ENCODE measurements at places on chromosomes 3 and 15.

- no peak for DNase-seq
Measured at GRCh38 chr3:126900859-126901540, 81.9 kb upstream of the PLXNA1 start.

- DNase-seq = peak; percentile 68
Measured at GRCh38 chr15:100863796-100864267, 15.8 kb upstream of the ALDH1A3 start.

GRCh38 chr3:69948246-69948862, 51.2 kb upstream of the SAMMSON start:
- peak; percentile 21 for DNase-seq

- DNase-seq = no peak
Measured at GRCh38 chr3:139454346-139454745, 22.0 kb downstream of the RBP2 start.

- peak; percentile 62 for DNase-seq
Measured at GRCh38 chr3:128619146-128619890, 31.3 kb downstream of the RPN1 start.

DNA sequence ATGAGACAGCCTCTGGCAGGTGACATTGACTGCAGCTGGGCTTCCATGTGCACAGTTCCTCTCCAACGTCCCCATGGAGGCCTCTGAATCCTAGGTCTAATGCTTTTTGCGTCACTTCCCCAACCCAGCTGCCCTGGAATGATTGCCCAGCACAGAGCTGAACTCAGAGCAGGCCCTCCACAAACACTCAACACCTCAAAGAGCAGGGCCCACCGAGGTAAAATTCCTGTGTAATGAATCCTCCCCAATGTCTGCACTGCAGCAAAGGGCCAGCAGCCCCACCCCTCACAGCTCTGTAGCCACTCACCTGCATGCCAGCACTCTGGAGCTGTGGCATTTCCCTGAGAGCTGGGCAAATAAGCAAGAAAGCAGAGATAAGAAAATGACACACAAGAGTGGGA, 42.6 kb upstream of the DUSP7 start:
- peak; percentile 38 for DNase-seq

DNA sequence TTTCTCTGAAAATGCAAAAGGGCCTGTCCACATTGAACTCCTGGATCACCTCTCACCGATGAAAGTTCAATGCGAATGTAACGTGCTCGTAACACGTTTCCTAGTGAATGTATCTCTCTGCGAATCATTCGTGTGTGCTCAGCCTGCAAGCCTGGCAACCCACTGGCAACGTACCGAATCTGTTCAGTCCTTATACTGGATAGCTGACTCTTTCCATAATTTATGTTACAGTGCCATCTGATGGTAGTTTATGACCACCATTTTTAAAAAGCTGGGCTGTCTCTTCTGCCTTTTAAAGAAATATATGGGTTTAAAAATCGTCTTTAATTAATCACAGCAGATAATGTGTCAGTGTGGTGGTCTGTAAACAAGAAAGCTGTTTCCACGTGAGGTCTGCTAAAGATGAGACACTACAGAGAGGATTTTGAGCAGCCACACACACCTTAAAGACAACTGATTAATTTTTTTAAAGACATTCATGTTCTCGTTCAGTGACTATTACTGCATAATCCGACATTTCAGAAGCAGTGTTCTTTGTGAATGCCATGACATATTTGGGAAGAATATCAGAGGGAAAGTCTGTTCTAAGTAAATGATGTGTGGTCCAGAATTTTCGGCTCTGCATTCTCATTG, 69.4 kb upstream of the FOXP1 start:
- peak; percentile 58 for DNase-seq

GRCh38 chr15:100588638-100589242, 13.2 kb downstream of the LINS1 start:
- no peak for DNase-seq

GRCh38 chr3:161770484-161771386, 274.1 kb downstream of the OTOL1 start:
- DNase-seq = peak; percentile 87

DNA sequence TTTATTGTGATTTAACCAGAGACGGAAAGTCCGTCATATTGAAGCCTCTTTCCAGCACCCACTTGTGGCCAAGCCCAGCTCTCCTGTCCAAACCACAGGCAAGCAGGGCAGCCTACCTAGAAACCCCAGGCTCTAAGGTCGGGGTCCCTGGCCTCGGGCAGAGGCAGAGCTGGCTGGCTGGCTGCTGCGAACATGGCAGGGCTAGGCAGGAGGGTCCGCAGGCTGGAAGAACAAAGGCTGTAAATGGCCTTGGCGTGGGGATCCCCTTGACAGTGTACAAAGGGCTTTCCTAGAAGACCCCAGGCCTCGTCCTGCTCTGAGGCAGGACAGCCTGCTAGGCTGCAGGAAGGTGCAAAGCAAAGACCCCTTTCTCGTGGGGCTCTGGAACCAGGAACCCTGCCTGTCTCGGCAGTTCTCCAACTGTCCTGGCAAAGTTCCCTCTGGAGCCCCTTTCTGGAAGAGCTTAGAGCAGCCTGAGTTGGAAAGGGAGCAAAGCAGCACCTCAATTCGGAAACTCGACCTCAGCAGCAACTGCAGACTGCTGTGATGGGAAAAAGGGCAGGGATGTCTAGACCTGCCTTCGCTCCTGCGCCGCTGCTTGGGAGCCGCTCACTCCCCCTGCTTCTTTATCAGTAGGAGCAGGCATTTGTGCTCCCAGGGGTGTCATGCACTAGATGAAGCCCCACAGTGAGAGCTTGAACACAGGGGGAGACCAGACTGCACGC, 8.5 kb downstream of the CALML4 start:
- no peak for DNase-seq

DNA sequence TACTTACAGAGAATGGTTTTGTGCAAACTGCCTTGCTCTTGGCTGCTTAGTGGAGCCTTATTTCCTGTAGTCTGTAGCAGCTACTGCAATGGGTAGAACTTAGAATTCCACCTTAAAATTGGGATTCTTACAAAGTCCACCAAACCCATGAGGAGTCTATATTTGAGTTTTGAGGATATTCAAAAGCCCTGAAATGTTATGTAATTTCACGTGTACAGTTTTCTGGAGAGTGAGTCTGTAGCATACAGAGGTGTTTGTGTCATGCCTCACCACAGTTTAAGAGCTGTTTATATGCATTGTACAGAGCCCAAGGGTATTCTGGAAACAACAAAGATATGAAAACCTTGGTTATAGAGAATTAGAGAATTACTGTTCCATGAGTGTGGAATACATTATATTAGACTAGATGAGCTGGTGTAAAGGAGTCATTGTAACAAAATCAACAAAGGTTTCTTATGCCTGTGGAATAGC, 114.4 kb downstream of the MBNL1 start:
- no peak for DNase-seq

DNA sequence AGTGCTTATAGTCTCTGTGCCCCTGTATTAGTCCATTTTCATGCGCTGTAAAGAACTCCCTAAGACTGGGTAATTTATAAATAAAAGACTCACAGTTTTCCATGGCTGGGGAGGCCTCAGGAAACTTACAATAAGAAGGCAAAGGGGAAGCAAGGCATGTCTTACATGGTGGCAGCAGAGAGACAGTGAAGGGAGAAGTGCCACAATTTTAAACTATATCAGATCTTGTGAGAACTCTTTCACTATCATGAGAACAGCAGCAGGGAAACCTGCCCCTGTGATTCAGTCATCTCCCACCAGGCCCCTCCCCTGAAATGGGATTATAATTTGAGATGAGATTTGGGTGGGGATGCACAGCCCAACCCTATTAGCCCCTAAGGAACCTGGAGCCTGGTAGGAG, 243.2 kb downstream of the EDEM1 start:
- DNase-seq = no peak

DNA sequence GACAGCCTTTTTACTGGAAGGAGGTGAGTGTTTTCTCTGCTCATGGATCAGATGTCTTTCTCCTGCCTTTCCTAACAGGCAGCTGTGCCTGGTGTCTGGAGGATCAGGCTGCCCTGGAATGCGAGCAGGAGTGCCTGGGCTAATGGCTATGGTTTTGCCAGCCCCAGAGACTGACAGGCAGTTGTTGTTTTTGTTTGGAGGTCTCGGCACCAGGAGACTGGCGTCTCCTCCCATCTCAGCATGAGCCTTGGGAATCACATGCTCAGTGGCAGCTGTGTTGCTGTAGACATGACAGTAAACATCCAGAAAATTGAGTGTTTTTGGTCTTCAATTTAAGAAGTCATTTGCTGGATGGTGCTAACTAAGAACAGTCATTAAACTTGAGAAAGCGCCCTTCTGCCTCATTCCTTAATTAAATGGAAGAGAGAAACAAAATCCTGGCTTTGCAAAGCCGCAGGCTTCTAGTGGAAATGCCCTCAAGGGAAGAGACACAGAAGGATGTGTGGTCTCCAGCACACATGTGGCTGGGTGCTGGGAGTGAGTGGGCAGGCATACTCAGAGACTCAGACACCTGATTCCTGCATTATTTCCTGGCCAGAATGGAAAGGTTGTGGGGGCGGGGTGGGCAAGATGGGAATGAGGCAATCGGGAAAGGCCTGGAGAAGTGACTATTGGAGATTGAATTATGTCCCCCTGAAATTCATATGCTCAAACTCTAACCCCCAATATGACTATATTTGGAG, 97.0 kb upstream of the NMNAT3 start:
- peak; percentile 87 for DNase-seq

- no peak for DNase-seq
Measured at GRCh38 chr3:197833930-197834715, 43.1 kb downstream of the LRCH3 start.

GRCh38 chr3:69095636-69096035, 10.9 kb downstream of the ARL6IP5 start:
- no peak for DNase-seq

- DNase-seq = no peak
Measured at GRCh38 chr15:60647246-60647645, 168.3 kb upstream of the ICE2 start.

GRCh38 chr3:36524560-36524959, 144.3 kb downstream of the STAC start:
- DNase-seq = no peak

DNA sequence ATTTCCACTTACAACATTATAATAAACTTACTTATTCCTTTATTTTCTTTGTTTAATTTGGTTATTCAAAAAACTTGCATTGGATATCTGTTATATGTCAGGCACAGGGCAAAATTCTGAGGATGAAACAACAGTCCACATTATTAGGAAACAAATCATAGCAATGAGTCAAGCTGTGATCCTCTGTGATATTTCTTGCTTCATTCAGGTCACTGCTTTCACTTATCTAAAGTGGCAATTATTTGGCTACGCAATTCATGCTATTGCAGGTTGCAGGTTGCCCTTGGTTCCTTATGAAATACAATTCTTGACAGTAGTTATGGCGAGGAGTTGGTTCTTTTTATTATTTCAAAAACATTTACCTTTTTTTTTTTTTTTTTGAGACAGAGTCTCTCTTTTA, 66.4 kb upstream of the CNTN6 start:
- DNase-seq = no peak

GRCh38 chr15:53116169-53116568, 326.0 kb upstream of the ONECUT1 start:
- no peak for DNase-seq

GRCh38 chr3:34351882-34352777, 553.7 kb downstream of the PDCD6IP start:
- DNase-seq = no peak

DNA sequence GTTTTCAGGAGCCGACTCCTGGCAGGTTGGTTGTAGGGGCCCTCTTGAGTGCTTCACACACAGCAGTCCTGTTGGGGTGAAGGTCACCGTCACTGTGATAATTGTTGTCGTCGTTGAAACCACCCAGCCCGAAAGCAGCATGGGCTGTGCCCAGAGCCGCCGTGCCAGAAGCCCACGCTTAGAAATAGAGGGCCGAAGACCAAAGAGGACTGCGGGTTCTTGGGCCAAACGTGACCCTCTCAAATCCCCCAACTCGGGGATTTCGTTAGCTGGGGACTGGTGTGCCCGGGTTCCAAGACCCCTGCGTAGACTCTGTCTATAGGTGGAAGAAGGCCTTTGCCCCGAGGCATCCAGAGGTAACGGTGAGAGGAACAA, 7.5 kb upstream of the ADAMTS17 start:
- DNase-seq = no peak

- no peak for DNase-seq
Measured at GRCh38 chr3:54535619-54536018, 392.2 kb downstream of the LRTM1 start.

GRCh38 chr3:126970101-126970500, 12.8 kb upstream of the PLXNA1 start:
- no peak for DNase-seq

DNA sequence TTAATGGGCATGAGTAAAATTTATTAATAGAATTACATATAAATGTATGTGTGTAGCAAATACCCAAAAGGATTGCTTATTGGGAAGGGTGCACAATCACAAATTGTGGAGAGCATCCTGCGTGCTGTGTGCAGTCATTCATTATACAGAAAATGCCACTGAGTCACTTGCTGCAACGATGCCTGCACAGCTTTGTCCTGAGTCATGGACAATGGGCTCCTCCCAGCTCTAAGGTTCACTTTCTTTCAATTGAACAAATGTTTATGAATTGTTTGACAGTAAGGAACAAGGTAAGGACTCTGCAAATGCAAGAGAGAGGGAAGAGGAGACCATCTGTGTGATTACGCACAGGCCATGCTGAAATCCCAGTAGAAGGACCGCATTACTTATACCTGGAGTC, 18.7 kb downstream of the CFAP161 start:
- DNase-seq = no peak

- no peak for DNase-seq
Measured at GRCh38 chr15:51327081-51327480, 11.3 kb downstream of the CYP19A1 start.

GRCh38 chr15:27481768-27482167, 510.8 kb downstream of the GABRG3 start:
- DNase-seq = no peak

DNA sequence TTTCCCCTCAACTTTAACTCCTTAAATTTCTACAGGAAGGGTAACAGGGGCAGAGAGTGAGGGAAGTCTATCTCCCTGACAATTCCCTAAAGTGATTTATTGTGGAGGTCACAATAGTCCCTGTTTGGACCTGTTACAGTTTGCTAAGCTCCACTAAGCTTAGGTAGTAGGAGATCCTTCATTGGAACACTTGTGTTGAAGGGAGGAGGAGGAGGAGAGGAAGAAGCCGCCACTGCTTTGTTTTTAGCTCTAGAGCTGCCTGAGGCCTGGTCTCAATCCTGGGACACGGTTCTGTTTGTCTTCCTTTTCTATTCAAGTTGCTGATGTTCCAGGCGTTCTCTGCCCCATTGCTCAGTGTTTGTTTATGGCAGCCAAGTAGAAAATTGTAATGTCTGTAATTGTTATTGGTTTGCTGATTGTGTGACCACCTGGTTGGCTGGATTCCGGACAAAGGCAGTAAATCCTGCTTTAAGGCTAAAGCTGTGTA, 48.4 kb downstream of the HES1 start:
- DNase-seq = no peak

DNA sequence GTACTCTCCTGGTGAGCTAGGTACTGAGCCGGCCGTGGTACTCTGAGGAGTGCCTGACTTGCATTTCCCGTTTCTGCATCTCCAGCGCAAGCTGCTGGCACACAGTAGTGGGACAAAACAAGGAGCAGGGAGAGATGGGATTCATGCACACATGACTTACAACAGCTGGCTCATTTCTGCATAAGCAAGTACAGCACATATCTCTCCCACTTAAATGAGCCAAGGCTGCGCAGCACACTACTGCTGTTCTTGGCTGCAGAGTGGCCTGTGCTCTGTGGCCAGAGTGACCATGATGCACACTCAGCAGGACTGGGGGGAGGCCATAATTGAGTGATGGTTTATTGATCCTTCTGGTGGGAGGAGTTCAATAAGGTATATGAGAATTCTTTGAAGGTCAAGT, 59.2 kb upstream of the ABHD17C start:
- no peak for DNase-seq

- DNase-seq = peak; percentile 6
Measured at GRCh38 chr3:194098081-194098842, 37.7 kb upstream of the HES1 start.

Data from astrocyte (in vitro differentiated cells and primary cell).